ENCODE measurements at places on chromosomes 16 and 17. TPM values are rescaled to one million over a fixed set of nuclear protein-coding genes. Genes with fewer than 3 reads are reported as not detected.

Gene SPNS2
- 88.0 TPM for total RNA-seq

DNA sequence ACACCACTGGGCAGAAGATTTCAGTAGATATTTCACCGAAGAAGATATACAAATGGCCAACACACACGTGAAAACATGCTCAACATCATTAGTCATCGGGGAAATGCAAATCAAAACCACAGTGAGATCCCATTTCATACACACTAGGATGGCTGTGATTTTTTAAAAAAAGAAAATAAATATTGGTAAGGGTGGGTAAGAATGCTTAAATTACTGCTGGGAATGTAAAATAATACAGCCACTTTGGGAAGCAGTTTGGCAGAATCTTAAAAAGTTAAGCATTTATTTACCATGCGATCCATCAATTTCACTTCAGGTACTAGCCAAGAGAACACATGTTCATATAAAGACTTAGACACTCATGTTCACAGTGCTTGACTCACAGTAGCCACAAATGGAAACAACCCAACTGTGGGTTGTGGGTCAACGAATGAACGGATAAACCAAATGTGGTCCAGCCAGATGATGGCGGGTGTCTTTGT lies 6.5 kb upstream of the C16orf74 start:
- no peak for DNase-seq

GRCh38 chr17:29141514-29141876 lies 38.7 kb downstream of the MYO18A start:
- DNase-seq = no peak

GRCh38 chr17:81481073-81481799 lies 31.4 kb downstream of the ACTG1 start:
- no peak for DNase-seq

Gene RHBDF2
- total RNA-seq = 76.1 TPM

Gene SERPINF2
- 7.4 TPM for total RNA-seq
